ENCODE measurements at places on chromosomes 7 and 10. TPM values are rescaled to one million over a fixed set of nuclear protein-coding genes. Genes with fewer than 3 reads are reported as not detected.

The SLC18A3 gene
- polyA plus RNA-seq = not detected

The PIK3CG gene
- polyA plus RNA-seq = 27.7 TPM

The RASSF4 gene
- 0.69 TPM for polyA plus RNA-seq

The ANLN gene
- not detected for polyA plus RNA-seq

The GIMAP7 gene
- polyA plus RNA-seq = 24.1 TPM

The RAB19 gene
- polyA plus RNA-seq = 0.90 TPM

The LBX1 gene
- not detected for polyA plus RNA-seq

The CYP3A5 gene
- polyA plus RNA-seq = 0.16 TPM

The HSPB1 gene
- 76.4 TPM for polyA plus RNA-seq

The NT5C3A gene
- 67.5 TPM for polyA plus RNA-seq

The MYH16 gene
- polyA plus RNA-seq = not detected

The PTF1A gene
- not detected for polyA plus RNA-seq

The TMEM243 gene
- 125 TPM for polyA plus RNA-seq

The OLAH gene
- polyA plus RNA-seq = not detected

The PRSS37 gene
- not detected for polyA plus RNA-seq

The SPDYE5 gene
- polyA plus RNA-seq = 0.24 TPM

The GLUD1 gene
- polyA plus RNA-seq = 83.7 TPM

The DRGX gene
- polyA plus RNA-seq = not detected

The C7orf57 gene
- not detected for polyA plus RNA-seq

The OR13A1 gene
- 0.55 TPM for polyA plus RNA-seq

The SPOCK2 gene
- polyA plus RNA-seq = 65.5 TPM

The AGK gene
- 23.1 TPM for polyA plus RNA-seq

The LRIT1 gene
- not detected for polyA plus RNA-seq

The RNLS gene
- 6.8 TPM for polyA plus RNA-seq

The RELN gene
- polyA plus RNA-seq = not detected

The MSMB gene
- not detected for polyA plus RNA-seq

The SLC25A40 gene
- polyA plus RNA-seq = 15.7 TPM

The HMX3 gene
- polyA plus RNA-seq = not detected

The SLC13A1 gene
- not detected for polyA plus RNA-seq

The ACTL6B gene
- not detected for polyA plus RNA-seq

The SAMD9 gene
- 21.6 TPM for polyA plus RNA-seq

The AGR2 gene
- not detected for polyA plus RNA-seq

The OR6B1 gene
- polyA plus RNA-seq = not detected

The RBP3 gene
- polyA plus RNA-seq = not detected

The TMEM176B gene
- polyA plus RNA-seq = 2.4 TPM

The HOXA1 gene
- polyA plus RNA-seq = 0.24 TPM

The ACHE gene
- polyA plus RNA-seq = not detected

The CUBN gene
- not detected for polyA plus RNA-seq

Data from IgD-negative memory B cell (primary cell).